ENCODE measurements at places on chromosomes 5 and 9.

GRCh38 chr5:112163435-112163834 lies 255.6 kb downstream of the EPB41L4A start:
- no peak for DNase-seq

GRCh38 chr9:137095664-137096517 lies 9.1 kb downstream of the MAN1B1 start:
- no peak for DNase-seq

DNA sequence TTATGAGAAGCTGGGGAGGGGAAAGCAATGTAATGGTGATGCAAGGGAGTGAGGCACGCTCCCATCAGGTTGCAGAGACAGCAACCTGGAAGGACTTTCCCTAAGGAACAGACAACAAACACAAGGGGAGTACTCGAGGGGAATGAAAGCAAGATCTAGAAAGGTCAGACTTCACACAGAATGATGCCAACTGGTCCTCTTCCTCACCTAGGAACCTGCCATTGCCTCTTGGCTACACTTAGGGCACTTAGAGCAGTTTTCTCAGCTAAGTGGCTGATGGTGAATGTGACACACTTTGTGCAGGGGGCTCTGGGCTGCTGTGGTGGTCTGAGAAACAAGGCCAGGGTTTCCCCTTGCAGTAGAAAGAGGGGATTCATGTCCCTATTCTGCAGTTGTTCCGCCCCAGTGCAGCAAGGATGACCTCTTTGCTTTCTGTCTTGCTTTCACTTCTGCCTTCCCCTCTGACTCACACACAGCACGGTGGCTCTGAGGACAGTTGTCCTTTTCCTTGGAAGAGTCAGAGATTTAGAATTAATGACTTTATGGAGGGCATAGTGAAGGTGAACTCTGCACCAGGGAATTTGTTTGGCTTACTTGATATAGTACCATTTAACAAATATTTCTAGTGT lies 394.0 kb upstream of the KLF4 start:
- no peak for DNase-seq

DNA sequence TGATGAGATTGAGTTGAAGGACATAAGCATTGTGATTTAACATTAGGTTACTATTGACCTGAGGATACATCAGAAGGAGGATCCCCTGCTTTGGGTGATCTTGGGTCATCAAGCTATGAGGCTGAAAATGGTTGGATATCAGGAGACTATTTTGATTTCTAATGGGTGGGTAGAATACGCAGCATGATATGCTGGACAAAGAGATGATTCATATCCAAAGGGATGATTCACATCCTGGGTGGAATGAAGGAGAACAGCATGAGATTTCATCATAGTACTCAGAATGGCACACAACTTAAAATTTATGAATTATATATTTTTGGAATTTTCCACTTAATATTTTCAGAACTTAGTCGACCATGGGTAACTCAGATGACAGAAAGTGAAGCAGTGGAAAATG lies 1759.5 kb upstream of the C9orf72 start:
- no peak for DNase-seq

- DNase-seq = no peak
Observed at GRCh38 chr5:149643781-149644180, 62.5 kb downstream of the ARHGEF37 start.

DNA sequence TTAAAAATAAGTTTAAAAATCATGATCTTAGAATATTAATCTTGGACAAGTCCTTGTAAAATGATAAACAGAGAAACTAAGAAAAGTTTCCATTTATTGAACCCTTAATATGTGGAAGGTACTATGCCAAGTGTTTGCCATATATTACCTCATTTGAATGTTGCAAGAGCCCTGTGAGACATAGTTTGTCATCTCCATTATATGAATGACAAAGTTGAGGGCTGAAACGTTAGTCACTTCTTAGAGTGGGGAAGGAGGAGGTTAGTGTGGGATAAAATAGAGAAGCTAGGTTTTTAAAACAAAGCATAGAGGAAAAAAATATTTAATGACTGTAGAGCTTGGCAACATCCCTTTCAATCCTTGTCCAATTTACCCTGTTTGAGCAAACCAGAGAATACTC lies 2.0 kb downstream of the TNC start:
- no peak for DNase-seq

DNA sequence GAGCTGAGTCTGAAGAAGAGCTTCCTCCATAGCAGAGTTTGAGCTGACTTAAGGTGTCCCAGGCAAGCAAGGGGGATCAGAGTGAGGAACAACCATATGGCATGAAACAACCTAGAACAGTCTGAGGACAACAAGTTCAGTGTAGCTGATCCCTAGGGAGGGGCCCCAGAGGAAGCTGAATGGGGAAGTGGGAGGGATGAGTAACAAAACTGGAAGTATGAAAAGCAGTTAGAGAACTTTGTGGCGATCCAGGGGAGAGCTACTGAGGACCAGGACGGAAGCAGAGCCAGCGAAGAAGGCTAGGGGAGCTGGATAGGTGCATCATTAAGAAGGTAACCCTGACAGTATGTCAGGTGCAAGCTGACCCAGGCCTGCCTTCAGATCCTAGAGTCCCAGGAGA lies 580.8 kb downstream of the BNC2 start:
- no peak for DNase-seq

- DNase-seq = no peak
Observed at GRCh38 chr5:145718956-145719355, 116.2 kb downstream of the PRELID2 start.

- DNase-seq = peak; percentile 19
Observed at GRCh38 chr5:13957032-13957645, 12.7 kb upstream of the DNAH5 start.

GRCh38 chr5:134552301-134552700 lies 26.8 kb downstream of the JADE2 start:
- DNase-seq = no peak

DNA sequence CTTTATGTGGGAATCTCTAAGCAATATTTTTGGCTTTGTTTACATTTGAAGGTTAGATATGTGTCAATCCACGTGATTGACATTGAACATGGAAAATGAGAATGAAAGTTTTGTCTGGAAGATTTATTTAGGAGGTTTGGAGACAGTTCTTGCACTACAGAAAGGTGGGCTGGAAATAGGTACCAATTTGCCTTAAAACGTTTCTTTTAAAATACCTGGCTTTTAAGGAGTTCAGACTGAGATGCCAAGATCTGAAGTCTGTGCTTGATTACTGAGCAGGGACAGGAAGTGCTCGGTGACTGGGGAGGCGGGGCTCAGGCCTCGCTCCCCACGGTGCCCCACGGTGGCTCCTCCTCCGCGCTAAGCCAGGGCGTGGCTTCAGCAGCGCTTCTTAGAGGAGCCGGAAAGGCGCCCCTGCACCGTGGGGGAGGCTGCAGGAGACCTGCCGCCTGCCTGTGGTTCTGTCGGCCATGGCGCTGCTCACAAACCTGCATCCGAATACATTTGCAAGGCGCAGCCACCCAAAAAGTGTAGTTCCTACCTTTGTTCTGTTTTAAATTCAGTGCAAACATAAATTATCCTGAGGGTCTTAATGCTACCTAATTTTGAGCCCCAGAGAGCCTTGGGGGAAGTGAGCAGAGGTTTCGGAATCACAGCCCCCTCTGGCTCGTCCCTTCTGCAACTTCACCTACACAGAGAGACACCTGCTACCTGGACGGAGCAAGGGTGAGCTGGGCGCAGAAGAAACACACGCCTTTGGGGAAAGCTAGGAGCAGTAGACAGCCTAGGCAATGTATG lies 49.2 kb downstream of the USP20 start:
- no peak for DNase-seq

DNA sequence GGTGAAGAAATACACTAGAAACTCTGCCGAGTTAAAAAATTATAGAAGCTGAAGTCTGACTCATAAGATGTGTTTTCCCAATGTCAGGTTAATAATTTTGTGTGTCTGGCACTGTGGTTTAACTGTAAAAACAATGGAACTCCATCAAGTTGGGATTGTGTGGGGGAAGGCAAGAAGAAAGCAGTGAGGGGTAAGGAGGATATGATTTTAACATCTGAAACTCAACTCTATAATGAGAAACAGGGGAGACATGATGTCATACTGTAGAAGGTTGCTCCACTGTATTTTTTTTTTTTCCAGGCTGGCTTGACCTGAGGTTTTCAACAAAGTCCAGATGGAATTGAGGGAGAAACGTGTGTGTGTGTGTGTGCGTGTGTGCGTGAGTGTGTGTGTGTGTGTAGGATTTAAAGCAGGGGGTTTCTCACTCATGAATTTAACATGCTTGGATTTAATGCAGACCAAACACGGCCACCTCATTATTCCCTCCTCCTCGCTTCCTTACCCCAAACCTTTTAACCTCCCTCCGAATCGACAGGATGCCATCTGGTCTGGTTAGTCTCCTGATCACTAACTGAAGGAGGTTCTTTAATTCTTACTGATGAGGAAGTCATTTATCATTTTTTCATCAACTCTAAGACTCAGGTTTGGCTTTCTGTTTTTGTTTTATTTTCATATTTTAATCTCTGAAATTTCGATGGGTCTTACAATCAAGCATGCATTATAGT lies 140.2 kb upstream of the LPAR1 start:
- no peak for DNase-seq

- DNase-seq = peak; percentile 24
Observed at GRCh38 chr5:55994495-55994997, at the start of gene IL6ST. Gene IL6ST, minus strand, starts transcription at chr5:55994963. Its CDS starts 18,685 bp downstream, at chr5:55976278.

GRCh38 chr5:33516421-33516820 lies 75.7 kb downstream of the TARS1 start:
- DNase-seq = no peak

DNA sequence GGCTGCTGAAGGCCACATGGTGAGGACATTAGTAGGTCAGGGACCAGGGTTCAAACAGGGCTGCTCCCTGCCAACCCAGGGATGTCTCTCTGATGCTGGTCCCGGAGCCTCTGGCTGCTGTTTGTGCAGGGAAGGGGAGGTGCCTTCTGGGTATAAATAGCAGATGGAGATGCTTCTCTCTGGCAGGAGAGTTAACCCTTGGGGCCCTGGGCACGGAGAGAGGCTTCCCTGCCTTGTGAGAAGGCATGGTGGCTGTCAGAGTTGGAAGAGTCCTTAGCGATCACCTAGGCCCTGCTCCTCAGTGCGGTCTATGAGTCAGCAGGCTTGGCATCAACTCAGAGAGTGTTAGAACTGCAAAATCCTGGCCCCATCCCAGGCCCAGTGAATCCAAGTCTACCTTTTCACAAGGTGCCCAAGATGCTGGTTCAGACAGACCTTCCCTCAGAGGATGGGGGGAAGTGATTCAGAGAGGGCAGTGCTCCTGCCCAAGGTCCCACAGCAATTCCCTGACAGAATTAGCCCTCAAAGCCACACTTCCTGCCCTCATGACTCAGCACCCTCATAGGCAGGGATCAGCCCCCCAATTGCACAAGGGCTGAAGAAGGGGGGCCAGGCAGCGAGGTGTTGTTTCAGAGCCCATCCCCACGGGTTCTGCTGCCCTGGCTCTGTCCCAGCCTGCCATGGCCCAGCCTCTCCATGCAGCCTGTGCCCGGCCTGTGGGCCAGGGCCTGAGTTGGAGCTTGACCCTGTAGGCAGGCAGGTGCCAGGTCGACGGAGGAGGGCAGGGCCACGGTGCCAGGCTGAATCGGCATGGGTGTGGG lies 25.6 kb downstream of the CAMK2A start:
- DNase-seq = no peak

DNA sequence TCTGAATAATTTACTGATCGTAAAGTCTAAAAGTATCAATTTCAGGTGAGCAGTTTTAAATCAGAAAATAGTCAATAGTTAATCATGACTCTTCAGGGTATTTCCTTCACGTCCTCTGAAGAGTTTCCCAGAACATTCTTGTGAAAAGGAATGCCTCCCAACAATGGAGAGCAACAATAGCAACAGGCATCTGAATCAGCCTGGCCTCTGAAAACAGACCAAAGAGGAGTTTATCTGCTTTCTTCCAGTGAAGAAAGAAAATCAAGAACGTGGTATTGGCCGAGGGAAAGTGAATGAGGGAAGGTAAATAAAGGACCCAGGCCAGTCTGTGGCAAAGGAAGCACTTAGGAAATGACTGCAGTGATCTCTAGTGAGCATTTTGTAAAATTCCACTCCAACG lies 26.1 kb upstream of the RASGEF1C start:
- DNase-seq = no peak

DNA sequence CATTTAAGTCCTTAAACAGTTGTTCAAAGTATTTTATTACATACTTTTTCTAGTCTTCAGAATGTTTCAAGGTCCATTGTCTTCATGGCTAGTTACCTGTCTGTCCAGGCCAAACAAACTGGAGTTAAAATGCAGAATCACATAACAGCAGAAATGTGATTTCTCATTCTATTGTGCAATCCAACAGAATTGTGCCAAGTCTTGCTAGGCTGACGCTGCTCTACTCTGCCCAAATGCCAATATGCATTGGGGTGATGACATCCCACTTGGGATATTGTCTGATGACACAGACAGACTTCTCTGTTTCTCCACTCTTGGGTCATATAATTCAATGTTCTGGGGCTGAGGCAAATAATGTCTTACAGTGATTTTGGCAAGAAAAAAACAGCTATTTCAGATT lies 5.2 kb upstream of the SLC22A5 start:
- no peak for DNase-seq

DNA sequence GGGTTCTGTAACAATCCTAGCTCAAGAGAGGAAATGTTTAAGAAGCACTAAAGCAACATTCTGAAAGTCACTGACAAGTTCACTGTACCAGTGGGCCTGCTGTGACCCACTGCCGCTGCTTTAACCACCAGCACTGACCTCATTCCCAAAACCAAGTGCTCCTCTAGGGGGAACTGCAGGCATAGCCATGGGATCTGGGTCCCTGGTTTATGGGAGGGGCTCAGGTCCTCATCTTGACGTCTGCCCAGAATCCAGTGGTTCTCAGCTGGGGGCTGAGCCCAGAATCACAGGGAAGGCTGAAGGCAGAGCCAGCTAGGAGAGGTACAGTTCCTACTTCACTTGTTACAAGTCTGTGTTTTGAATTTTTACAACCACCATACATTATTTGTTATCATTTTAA lies 36.1 kb upstream of the SLC2A8 start:
- no peak for DNase-seq

Measured in forelimb muscle (tissue), 1 donor.